ENCODE measurements at places on chromosomes 11 and 22.

DNA sequence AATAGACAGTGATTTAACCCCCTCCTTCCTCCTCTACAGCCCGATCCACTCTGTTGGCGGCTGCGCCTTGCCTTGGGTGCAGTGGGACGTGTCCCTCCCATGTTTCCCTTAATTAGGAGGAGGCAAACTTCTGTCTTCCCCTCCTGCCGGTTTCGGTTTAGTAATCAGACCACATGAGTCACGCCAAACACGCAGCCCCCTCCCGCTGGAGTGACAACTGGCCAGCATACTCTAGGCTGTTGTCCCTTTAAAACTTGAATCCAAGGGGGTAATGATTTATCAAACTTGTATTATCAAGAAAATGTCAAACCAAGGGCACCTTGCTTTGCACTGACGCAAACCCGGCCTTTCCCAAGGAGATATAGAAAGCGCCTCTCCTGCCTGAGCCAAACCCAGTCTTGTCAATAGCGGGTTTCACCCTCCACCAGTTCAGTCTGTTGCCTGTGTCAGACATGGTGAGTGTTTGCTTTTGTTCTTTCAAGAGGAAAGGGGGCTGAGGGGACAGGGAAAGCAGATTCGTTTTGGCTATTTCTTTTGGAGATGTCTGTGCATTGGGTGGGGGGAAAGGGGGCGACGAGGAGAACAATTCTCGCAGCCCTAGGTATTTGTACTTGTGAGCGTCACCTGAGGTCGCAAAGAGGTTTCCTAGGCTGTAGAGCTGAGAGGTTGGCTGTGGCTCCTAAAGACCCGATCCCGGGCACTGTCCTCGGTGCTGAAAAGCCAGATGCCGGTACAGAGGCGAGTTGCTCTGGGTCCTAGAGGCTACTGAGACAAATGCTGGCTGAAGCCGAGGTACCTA lies at the start of gene SLC6A5:
Gene SLC6A5 (plus strand): TSS at position 388 of the 799 bp plus-strand sequence. CDS start 65 bp downstream, at position 453.
- no peak for DNase-seq

GRCh38 chr11:119721129-119722120 lies 7.6 kb downstream of the NECTIN1 start:
- DNase-seq: no peak

GRCh38 chr11:266676-267439 lies 11.3 kb upstream of the NLRP6 start:
- no peak for DNase-seq

- DNase-seq: no peak
Observed at GRCh38 chr11:44766972-44767278, 40.2 kb downstream of the TSPAN18 start.

DNA sequence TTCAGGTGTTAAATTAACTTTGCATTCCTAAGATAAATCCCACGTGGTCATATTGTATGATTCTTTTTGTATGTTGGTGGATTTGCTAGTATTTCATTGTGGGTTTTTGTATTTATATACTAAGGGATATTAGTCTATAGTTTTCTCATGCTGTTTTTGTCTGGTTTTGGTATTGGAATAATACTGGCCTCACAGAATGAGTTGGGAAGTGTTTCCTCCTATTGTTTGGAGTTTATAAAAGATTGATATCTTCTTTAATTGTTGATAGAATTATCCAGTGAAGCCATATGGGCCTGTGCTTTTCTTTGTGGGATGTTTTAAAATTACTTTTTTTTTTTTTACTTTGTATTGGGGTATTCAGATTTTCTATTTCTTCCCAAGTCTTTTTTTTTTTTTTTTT lies 59.8 kb downstream of the QSER1 start:
- DNase-seq: no peak

DNA sequence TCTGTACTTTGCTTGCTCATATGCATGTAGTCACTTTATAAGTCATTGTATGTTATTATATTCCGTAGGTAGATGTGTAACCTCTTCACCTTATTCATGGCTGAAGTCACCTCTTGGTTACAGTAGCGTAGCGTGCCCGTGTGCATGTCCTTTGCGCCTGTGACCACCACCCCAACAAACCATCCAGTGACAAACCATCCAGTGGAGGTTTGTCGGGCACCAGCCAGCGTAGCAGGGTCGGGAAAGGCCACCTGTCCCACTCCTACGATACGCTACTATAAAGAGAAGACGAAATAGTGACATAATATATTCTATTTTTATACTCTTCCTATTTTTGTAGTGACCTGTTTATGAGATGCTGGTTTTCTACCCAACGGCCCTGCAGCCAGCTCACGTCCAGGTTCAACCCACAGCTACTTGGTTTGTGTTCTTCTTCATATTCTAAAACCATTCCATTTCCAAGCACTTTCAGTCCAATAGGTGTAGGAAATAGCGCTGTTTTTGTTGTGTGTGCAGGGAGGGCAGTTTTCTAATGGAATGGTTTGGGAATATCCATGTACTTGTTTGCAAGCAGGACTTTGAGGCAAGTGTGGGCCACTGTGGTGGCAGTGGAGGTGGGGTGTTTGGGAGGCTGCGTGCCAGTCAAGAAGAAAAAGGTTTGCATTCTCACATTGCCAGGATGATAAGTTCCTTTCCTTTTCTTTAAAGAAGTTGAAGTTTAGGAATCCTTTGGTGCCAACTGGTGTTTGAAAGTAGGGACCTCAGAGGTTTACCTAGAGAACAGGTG lies 11.1 kb downstream of the CCND1 start:
- no peak for DNase-seq

Measured in stimulated activated CD4-positive, alpha-beta T cell treated with anti-CD3 and anti-CD28 coated beads, Interleukin-1b, Interleukin-23, amount 100 ng/mL, for 24 hours (primary cell).